ENCODE measurements at places on chromosomes 3 and 15.

DNA sequence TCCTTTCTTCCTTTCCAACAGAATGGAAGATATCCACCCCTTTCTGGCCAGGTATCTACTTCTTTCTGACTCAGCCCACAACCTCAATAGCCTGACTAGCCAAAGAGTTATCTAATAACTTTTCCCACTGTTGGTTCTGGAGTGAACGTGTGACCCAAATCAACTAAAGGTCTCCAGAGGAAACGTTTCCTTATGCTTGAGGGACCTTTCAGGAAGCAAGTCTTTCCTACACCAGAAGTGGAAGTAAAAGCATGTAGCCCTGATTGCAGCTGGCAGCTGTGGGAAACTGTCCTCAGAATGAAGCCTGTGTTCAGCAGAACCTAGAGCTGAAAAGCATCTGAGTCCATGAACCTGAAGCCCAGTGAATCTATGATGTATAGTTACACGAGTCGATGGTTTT lies 34.7 kb upstream of the PHLDB2 start:
- no peak for DNase-seq

- DNase-seq, result no peak
Observed at GRCh38 chr15:80563372-80563997, 131.6 kb upstream of the ABHD17C start.

DNA sequence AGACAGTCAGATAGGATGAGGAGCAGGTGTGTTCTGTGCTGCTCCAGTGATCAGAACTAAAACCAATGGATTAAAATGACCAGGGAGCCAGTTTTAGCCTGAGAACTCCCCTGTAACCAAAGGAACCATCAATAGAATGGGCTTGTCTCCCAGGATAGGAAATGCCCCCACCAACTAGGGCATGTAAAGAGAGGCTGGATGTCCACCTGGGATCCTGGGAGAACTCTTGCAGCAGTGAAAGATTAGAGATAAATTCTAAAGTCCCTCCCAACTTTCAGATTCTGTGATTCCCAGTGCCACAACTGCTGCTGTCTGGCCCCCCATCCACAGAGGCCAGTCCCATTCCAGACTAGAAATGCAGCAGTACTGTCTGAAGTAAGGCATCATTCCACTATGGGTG lies 33.8 kb downstream of the HDC start:
- DNase-seq, result no peak

DNA sequence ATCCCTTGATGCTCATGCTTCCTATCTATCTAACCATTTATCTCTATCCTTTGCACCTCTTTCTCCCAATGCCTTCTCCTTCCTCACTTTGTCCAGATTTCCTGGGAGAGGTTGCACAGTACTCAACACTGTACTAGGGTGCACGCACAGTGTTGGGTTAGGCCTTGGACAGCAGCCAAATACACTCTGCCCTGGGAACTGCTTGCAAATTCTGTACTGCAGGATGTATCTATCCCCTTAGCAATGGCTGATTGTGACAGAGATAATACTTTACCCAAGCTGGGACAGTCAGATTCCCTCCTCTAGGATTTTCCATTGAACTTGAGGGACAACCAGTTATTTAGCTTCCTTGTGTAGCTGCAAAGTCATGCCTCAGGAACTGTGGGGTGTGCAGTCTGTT lies 113.3 kb downstream of the IL20RB start:
- no peak for DNase-seq

DNA sequence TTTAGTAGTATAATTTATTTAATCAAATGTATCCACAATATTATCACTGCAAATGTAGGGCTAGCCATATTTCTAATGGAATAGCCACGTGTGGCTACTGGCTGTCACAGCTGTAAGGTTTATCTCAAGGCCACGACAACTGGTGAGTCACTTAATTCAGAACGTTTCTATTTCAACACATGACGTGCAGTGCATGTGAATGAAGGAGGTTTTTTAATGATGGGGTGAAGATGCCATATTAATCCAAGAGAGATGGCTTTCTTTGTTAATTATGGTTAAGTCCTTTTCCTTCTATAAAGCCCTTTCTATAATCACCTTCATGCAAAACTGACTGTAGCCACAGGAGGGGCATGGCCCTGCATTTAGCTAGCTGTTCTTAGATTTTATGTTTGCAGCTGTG lies 212.0 kb downstream of the FEZF2 start:
- DNase-seq, result no peak

- DNase-seq, result no peak
Observed at GRCh38 chr15:27210176-27210575, 239.2 kb downstream of the GABRG3 start.

DNA sequence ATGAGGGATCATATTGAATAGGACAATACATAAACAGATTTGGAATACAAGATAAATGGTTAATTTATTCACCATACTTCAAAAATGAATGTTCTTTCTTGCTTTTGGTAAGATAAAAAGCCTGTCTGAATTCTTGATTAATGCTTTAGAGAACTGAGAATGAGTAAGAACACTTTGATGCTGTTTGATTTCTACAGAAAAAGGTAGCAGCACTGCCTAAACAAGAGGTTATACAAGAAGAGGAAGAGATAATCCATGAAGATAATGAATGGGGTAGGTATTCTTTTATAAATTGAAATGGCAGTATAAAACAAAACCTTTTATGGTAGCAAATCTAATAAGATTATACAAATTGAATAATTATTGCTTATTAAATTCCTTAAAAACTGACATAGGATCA lies 15.3 kb downstream of the UBA5 start:
- DNase-seq, result no peak

GRCh38 chr15:37586011-37586583 lies 348.3 kb upstream of the TMCO5A start:
- DNase-seq, result no peak

DNA sequence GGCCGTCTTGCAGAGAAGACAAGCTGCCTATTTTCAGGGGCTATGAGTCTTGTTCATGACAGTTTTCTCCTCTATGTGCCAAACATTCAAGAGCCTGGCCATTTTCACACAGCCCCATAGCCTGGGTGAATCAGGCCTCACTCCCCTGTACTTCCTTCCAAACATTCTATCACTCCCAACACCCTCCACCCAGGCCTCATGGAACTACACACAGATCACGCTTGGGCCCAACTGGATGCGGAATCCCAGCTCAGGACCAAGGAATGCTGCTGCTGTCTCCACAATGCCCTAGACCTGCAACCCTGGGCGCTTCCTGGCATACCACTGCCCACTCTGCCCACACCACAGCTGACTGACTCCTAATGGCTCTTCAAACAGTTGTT lies 39.4 kb upstream of the PCSK6 start:
- no peak for DNase-seq

GRCh38 chr15:57769266-57769665 lies 62.8 kb downstream of the POLR2M start:
- DNase-seq, result no peak

- no peak for DNase-seq
Observed at GRCh38 chr15:22912256-22912655, 67.9 kb downstream of the CYFIP1 start.

- DNase-seq, result no peak
Observed at GRCh38 chr3:121835465-121835801, 424 bp downstream of the EAF2 start.

DNA sequence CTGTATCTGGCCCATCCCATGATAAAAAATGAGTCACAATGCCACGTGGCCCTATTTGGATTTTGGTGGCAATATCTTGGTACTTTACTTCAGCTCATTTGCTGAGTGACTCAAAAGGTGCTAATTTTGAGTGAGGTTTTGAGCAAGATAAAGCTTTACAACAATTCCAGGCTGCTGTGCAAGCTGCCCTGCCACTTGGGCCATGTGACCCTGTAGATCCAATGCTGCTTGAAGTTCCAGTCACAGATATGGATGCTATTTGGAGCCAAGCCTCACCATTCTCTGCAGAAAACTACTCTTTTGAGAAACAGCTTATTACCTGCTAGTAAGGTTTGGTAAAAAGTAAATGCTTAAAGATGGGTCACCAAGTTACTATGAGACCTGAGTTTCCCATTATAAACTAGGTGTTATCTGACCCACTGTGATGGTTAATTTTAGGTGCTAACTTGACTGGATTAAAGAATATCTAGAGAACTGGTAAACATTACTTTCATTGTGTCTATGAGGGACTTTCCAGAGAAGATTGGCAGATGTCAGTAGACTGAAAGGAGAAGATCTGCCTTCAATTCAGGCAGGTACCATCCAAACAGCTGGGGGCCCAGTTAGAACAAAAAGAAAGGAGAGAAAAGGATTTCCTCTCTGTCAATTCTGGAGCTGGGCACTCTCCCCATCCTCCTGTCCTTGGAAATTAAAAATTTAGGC lies 1083.9 kb downstream of the DIPK2A start:
- no peak for DNase-seq

DNA sequence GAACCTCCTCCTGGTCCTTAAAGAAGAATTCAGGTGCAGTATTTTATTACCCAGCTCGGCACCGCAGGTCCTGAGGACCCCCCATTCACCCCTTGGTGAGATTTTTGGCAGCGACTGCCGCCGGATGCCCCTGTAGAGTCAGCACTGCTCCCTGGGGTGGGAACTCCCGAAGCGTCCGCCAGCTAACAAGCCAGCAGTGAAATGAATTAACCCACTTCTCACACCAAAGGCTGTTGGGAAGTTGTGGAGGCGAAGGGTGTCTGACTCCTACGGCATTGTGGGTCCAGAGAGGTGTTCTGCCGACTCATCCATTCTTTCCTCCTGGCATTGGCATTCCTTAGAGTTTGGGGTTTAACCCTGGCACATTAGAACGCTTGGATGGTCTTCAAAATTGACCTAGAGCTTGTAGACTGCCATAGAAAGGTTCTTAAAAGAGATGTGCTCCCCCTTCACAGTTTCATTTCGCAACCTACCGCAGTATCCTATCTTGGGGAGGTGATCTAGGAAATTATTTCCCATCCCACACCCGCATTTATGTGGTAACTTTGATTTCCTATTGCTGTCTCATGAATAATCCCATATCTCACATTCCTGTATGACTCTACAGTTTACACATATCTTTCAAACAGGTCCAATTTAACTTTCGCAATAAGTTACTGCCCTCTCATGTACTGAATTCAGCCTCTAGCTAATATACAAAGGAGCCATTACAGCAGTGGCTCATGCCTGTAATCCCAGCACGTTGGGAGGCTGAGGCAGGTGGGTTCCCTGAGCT lies 879 bp upstream of the EIF5A2 start:
- DNase-seq, result no peak

- no peak for DNase-seq
Observed at GRCh38 chr3:13561376-13561775, 12.5 kb downstream of the FBLN2 start.

GRCh38 chr15:65620833-65621232 lies 905 bp upstream of the SLC24A1 start:
- DNase-seq, result no peak

GRCh38 chr3:33722626-33723370 lies 4.7 kb upstream of the CLASP2 start:
- DNase-seq, result no peak

DNA sequence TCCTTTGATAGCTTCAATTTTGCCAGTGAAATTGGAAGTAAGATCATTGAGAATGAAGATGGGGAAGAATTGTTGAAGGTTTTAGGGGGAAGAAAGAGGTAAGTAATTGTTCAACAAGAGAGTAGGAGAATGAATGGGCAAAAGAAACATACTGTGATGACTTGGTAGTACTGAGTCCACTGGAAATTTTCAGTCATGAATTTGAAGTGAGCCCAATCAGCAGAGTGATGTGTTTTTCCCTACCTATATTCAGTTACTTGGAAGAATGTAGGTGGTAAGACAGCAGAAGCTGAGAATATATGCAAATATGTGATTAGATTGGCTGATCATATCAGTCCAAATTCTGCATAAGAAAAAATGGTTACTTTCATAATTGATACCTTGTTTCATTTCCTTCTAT lies 569.6 kb downstream of the AGBL1 start:
- no peak for DNase-seq

DNA sequence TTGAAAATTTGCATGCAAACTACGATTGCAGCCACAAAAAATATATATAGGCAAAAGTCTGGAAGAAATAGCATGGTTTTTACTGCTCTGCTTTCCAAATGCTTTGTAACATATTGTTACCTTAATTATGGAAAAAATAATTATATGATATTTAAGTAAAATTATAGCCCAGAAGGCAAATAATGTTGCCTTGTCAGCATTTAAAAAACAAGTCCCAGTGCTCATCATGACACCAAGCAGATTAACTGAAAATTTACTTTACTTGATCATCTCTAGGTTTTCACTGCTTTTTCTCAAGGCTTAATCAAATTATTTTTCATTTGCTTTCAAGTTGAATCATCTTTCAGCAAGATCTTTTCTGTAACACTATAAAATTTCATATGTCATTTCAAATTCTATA lies 262.9 kb downstream of the ZMAT3 start:
- no peak for DNase-seq

- DNase-seq, result no peak
Observed at GRCh38 chr3:173465112-173465511, 67.6 kb downstream of the NLGN1 start.

- DNase-seq, result no peak
Observed at GRCh38 chr15:71634820-71635560, 175.4 kb upstream of the NR2E3 start.

- DNase-seq, result no peak
Observed at GRCh38 chr15:85609492-85609891, 185.2 kb downstream of the KLHL25 start.

GRCh38 chr3:169430707-169431404 lies 232.7 kb downstream of the MECOM start:
- no peak for DNase-seq

- no peak for DNase-seq
Observed at GRCh38 chr3:195113536-195114425, 157.2 kb downstream of the XXYLT1 start.

GRCh38 chr3:124512881-124513609 lies 217.2 kb upstream of the UMPS start:
- no peak for DNase-seq

- DNase-seq, result no peak
Observed at GRCh38 chr3:175020101-175020500, 161.0 kb downstream of the NAALADL2 start.

DNA sequence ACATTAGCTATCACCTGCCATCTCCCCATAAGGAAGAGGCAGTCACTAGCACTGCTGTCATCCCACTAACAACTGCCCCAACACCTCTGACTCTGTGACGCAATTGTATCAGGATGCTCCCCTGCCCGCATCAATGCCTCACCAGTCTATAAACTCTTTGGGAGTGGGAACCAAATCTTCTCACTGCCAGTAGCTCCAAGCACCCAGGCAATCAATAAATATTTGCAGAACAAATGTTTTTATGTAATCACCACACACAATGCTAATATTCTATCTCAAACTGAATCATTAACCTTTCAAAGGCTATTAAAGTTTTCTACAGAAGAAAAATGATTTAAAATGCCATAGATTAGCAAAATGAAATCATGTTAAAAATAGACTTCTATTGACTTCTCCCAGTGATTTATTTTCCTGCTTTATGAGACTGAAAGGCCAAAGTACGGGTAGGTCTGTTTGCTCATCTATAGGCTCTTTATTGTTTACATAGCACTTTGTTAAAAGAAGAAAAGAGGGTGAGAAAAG lies 131.3 kb downstream of the PLD1 start:
- DNase-seq, result no peak

- no peak for DNase-seq
Observed at GRCh38 chr3:189232790-189233189, 61.0 kb downstream of the TPRG1 start.
